Stimulated activated CD8-positive, alpha-beta memory T cell treated with anti-CD3 and anti-CD28 coated beads, Interleukin-4, amount 100 ng/mL, for 4 hours (primary cell): ENCODE measurements at places on chromosomes 2 and 18.

- no peak for DNase-seq
These were observed 82.6 kb downstream of the IKZF2 start for GRCh38 chr2:213068676-213069359.

GRCh38 chr2:230202430-230203109 lies 17.2 kb downstream of the SP110 start:
- DNase-seq = no peak

DNA sequence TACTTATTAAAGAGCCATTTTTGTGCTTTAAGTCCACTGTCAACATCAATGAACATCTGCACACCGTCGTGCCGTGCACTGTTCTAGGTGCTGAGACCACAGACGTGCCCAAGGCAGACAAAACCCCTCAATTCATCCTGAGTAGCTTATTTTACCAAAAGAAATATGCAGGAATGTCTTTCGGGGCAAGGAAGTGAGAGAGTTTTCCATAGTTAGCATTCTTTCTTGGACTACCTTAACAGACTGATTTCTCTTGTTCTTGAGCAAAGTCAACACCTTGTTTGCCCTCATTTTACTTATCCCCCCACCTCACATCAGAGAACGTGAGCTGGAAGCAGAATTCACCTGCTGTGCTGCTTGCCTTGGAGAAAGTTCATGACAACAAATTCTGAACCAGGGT lies 69.3 kb downstream of the GATA6 start:
- DNase-seq = no peak

DNA sequence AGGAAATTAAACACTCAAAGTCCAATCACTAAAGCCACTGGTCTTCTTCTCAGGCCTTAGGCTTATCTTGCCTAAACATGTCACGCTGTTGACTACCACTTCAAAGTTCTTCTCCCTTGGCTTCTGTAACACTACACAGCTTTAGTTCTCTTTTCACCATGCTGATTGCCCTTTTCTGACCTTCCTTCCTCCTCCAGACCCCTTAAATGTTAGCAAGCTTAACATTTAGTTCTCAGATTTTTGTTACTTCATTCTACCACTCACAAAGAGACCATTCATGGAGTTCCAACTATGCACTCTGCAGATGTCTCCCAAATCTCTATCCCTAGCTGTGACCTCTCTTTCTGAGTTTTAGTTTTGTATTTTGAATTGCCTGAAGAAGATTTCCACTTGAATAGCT lies 64.4 kb downstream of the TTC21B start:
- no peak for DNase-seq

GRCh38 chr2:95356821-95357700 lies 45.4 kb upstream of the FAHD2A start:
- DNase-seq = no peak

GRCh38 chr18:62521593-62521992 lies 1.2 kb upstream of the ZCCHC2 start:
- no peak for DNase-seq

GRCh38 chr2:237509151-237509550 lies 22.1 kb downstream of the MLPH start:
- DNase-seq = no peak

- no peak for DNase-seq
These were observed 76.2 kb upstream of the AFF3 start for GRCh38 chr2:100218552-100218951.

GRCh38 chr2:200356321-200356720 lies 49.8 kb downstream of the SPATS2L start:
- DNase-seq = no peak

GRCh38 chr2:147368306-147368705 lies 476.5 kb upstream of the ACVR2A start:
- no peak for DNase-seq

DNA sequence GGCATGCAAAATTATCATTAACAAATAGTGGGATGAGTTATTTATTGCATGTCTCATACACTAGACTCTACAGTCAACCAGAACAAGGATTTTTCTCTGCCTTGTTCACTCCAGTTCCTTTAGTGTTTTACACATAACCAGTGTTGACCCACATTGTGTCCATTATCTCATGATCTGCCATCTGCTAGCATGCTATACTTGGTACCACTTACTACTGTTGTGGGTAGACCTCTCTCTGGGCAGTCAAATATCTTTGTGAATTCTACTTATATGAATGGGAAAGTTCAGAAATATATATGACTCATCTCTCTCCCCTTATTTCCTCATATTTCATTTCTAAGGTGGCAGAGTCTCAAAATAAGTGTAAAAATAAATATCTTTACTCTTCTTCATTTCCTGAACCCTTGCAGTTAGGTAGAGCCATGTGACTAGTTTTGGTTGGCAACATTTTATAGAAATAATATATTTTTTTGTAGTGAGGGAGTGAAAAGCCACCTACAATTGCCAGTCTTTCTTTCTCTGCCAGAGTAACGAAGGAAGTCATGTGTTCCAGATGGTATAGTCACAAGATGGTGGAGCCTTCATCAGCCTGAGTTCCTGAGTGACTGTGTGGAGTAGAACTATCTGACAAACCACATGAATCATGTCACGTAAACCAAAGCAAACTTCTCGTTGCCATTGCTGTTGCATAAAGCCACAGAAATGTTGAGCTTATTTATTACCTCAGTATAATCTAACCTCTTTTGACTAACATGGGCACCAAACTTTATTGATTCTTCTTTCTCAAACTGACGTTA lies 704.0 kb downstream of the RNF144A start:
- DNase-seq = no peak

- no peak for DNase-seq
These were observed 136.5 kb upstream of the CDH20 start for GRCh38 chr18:61196750-61197149.

GRCh38 chr18:57775937-57776336 lies 27.2 kb downstream of the ATP8B1 start:
- DNase-seq = no peak

- DNase-seq = no peak
These were observed 15.0 kb upstream of the FMNL2 start for GRCh38 chr2:152319822-152320570.

GRCh38 chr2:127085317-127085681 lies 21.7 kb downstream of the BIN1 start:
- DNase-seq = no peak

- DNase-seq = no peak
These were observed 32.3 kb downstream of the ZCCHC2 start for GRCh38 chr18:62555135-62555534.

- DNase-seq = no peak
These were observed 453.5 kb upstream of the SMIM21 start for GRCh38 chr18:75880925-75881504.

- DNase-seq = no peak
These were observed 248.8 kb downstream of the MREG start for GRCh38 chr2:215764441-215765048.

GRCh38 chr2:118222672-118223421 lies 134.6 kb downstream of the INSIG2 start:
- DNase-seq = no peak

DNA sequence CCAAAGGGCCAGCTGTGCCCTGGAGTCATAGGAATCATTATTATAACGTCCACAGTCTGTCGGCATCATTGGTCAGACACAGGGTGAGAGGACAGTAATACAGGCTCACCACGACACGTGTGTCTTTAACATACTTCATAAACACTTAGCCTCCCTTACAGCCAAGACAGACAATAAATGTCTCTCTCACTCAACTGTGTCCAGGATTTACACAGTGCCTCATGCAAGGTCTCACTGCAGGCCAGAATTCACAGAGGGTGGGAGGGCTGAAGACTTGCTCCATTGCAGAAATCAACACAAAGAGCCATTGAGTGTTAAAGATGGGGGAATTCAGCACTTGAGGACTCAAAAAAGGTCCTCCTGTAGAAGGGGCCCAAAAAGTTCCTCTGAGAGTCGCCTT lies 210.5 kb downstream of the BCL2 start:
- no peak for DNase-seq

DNA sequence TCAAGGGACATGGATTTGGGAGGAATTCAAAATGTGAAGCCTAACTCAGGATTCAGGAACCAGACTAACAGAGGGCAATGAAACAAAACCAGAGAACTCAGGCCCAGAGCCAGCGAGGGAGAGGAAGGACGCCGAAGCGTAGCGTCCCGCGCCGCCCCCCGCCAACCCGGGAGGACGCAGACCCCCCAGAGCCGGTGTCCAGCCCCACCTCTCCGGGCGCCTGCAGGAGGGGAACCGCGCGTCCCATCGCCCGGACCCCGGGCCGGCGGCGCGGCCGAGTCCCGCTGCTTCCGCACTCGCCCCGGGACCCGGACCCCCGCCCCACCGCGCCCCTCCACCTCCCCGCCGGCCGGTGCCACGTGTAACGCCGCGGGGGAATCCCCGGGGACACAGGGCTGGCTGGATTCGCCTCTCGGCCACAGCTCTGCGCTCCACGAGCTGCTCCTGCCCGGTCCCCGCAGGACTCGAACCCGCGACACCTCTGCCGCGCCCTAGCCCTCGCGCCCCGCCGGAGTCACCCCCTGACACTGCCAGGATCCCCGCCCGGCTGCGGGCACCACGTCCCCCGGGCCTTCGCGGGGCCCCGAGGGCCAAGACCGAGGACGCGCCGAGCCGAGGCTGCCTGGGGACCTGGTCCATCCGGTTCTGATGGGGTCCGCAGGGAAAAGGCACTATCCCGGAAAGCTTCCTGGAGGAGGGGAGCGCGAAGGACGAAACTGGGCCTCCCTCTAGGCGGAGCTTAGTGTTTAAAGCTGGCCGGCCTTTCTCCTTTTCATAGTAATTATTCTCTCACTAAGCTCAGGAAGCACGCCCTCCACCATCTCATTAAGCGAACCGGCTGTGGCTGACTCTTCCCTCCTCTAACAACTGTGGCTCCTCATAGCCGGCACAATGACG lies 40.4 kb upstream of the FAM124B start:
- DNase-seq = no peak
